HCT116 (cell line): ENCODE measurements at places on chromosomes 13 and 19.

DNA sequence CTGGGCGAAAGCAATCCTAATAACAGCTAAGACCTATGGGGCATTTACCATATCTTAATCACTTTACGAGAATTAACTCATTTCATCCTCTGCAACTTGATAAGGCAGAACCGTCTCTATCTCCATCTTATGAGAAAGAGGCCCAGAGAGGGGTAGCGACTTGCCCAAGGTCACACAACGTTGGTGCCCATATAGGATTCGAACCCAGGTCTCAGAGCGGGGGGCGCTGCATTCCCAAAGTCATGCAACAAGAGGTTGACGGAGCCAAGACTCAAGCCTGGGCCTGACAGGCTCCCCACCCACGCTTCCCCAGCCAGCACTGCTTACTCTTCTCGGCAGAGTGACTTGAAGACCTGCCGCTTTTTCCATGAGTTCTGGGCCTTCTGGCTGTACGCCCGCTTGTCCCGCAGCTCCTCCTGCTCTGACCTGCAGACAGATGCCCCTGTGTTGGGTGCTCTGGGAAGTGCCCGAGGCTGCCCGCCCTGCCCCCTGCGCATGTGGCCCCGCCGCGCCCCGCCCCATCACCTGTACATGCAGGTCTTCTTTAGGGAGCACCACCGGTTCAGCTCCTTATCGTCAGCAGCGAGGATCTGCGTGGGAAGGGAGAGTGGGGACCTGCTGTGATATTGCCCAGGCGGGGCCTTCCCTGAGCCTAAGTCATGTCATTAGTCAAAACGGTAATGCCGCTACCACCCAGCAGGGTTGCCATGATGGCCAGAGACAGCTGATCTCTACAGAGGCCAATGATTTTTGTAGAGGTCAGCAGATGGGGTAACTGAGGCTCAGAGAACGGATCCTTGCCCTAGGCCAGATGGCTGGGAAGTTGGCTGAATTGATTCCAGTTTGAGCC, 10.8 kb downstream of the KRI1 start:
- no peak for DNase-seq

GRCh38 chr13:23859455-23859854, 29.7 kb downstream of the MIPEP start:
- no peak for DNase-seq

GRCh38 chr13:59354665-59355369, 808.9 kb downstream of the DIAPH3 start:
- no peak for DNase-seq

- DNase-seq, result no peak
These were observed 16.0 kb downstream of the MYO1F start for GRCh38 chr19:8561075-8561764.

- DNase-seq, result no peak
These were observed 677.6 kb downstream of the UQCRFS1 start for GRCh38 chr19:28535352-28535775.

GRCh38 chr19:1407528-1408299, at the start of gene DAZAP1:
Gene DAZAP1, plus strand, starts transcription at chr19:1407586. Its CDS starts 188 bp downstream, at chr19:1407774.
- no peak for DNase-seq

DNA sequence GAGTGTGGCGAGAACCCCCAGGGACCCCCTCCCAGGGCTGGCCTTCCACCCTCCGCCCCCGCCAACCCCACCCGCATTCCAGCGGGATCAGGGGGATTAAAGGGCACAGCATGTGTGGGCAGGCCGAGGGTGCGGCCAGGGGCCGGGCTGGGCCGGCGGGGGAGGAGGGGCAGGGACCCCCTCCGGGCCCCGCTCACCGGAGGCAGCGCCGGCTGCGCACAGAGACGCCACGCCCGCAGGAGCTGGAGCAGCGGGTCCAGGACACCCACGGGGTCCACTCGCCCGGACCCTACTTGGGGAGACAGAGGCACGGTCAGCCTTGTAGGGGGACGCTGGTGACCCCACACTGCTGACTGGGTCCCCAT, 2.4 kb downstream of the ADAMTSL5 start:
- no peak for DNase-seq

- DNase-seq, result no peak
These were observed 11.7 kb downstream of the ZNF773 start for GRCh38 chr19:57511484-57511883.
